ENCODE measurements at places on chromosomes 1 and 21.

DNA sequence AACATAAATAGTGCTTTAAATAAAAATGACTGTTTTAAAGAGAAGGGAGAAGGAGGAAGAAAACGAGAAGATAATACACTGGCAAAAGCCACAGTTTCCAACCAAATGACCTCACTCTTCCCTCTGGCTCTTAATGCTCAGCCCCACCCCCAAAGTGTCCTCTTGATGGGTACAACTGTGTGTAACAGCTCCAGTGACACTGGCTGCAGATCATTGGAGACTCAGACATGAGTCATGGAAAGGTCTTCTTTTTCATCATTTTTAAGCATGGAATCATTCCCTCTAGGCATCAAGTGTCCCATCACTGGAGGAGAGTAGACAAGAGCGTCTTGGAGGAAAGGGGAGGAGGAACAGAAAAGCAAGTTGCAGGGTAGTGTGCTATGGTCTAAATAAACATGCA, 333.0 kb downstream of the PAPPA2 start:
- no peak for DNase-seq

DNA sequence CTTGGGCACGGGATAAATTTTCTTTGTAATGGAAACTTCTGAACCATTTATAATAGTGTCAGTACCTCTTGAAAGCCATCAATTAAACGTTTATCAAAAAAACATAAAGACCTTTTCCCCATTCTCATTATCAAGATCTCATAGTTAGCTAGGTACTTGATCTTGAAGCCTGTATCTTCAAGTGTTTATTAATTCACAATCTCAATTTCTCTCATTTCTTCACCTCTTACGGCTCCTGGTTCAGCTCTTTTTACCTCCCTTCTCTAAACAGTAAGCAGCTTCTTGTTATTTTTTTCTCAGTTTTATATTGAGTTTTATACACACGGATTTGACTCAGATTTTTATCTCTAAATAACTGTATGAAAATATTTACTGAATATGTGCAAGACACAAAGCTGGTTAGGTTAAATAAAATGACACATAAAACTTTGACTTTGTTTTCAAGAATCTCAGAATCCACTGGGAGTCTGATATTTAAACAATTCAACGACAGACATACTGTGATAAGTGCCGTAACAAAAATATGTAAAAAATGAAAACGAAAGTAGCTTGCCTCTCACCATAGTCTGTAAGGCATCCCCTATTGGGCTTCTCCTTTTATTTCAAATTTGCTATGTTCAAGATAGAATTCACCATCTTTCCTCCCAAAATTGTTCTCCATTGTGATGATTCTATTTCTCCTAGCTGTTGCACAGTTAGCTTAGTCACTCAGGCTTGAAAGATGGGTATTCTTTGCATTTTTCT, 411.6 kb upstream of the ZRANB2 start:
- no peak for DNase-seq

DNA sequence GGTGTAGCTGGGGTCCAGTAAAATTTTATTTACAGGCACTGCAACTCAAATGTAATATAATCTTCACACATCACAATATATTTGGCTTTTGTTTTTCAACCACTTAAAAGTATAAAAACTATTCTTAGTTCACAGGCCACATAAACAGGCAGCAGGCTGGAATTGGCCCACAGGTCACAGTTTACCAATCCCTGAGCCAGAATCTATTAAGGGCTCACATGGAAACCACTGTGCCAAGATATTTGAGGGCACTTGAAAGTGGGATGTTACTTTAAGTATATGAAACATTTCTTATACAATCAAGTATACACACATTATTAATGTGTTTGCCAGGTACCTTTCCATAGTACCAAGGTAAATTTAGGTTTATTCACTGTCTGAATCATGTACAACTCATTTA, 71.9 kb upstream of the PRDX6 start:
- DNase-seq, result no peak

- peak; percentile 64 for DNase-seq
Observed at GRCh38 chr1:226547754-226548191, 791 bp upstream of the STUM start.

DNA sequence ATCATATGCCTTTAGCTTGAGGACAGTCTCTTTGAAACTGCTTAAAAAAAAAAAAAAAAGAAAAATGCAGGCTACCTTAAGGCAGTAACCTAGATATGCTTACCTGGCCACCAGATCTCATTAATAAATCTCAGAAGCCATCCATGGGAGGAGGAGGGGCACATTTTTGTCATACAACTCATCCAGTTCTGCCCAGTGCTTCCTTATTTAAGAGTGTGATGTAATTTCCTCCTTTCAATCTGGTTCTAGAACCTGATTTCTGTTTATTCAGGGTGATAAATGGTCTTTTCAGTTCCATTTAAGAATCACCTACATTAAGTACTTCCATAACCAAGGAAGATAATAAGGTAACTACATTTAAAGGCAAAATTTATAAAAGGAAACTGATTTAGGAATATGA, 6.1 kb downstream of the ERRFI1 start:
- no peak for DNase-seq
